Activated T-cell treated with anti-CD3 and anti-CD28 coated beads, Interleukin-2, amount 50 U/mL, for 72 hours (primary cell): ENCODE measurements at places on chromosomes 1 and 21.

DNA sequence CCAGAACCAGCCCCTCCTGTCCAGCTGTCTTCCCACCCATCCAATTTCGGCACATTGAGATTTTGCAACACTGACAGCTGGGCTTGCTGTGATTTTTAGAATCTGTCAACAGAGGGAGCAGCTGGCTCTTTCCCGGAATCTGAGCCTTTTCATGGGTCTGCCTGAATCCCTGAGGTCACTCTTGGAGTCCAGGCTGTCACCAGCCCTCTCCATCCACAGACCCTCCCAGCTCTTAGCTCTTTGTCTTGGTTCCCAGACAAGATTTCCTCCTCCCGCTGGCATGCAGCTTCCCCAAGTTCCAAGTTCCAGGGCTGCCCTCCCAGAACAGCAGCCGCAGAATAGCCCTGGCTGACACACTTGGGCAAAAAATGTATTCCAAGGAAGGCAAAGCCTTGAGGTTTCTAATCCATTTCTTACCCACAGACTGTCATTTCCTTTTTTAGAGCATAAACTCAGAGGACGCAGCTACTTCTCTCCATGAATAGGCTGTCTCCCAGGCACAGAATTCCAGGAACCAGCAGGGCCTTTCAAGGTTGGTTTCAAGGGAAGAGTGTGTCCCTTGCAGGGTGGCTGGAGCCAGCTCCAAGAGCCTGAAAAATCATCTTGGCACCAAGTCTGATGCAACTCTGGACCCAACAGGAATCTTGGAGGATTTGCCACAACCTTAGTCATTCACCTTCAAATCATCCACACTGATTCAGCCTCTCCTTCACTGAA, 7.1 kb upstream of the TMEM61 start:
- DNase-seq: no peak

DNA sequence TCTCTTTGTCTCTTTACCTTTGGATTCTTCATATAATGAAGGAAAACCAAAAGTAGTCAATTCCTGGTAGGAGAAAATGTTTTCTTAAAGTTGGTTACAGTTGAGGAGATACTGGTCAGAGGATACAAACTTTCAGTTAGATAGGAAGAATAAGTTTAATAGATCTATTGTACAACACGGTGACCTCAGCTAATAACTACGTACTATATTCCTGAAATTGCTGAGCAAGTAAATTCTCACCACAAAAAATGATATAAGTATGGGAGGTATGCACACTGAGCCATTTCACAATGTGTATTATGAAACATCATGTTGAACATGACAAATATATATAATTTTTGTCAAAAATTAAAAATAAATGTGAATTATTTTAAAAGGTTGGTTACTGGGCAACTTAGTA, 20.4 kb downstream of the SSX2IP start:
- no peak for DNase-seq

DNA sequence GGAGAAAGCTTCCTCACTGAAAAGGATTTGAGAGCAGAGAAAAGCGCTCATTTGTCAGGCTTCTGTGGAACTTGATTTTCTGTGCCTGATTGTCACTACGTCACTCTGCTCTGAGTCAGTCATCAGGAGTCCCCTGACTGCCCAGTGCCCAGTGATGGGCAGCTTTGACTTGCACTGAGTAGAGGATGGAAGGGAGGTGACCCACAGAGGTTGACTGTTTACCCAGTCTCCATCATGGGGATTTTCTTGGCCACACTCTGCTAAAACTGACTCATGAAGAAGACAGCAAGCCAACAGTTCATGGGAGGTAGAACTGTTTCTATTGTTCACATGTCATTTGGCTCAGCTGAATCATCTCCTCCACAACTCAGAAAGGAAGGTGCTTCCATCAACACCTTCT, 82.1 kb upstream of the DUSP10 start:
- peak; percentile 71 for DNase-seq

GRCh38 chr1:186761358-186761757, 67.4 kb upstream of the PLA2G4A start:
- no peak for DNase-seq

DNA sequence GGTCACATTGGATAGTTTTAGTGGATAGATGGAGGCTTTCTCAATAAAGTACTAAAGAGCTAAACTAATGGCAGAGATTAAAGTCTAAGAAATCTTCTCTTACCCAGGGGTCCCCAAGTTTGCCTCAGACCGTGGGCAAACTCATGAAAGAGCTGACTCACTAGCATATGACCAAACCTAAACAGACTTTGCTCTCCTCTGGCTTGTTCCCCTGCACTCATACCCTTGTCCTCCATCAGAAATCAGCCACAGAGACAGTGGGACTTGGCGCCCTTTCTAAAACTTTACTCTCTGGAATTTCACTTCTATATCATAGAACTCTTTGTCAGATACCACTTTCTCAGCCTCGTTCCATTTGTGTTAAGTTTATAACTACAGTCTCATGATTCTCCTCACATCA, 17.0 kb upstream of the HSD3B2 start:
- DNase-seq: no peak

GRCh38 chr1:163877016-163877415, 555.3 kb downstream of the NUF2 start:
- no peak for DNase-seq
